Stimulated activated CD4-positive, alpha-beta T cell treated with anti-CD3 and anti-CD28 coated beads, Interleukin-15, amount 100 ng/mL, for 1 hour (primary cell): ENCODE measurements at places on chromosomes 16 and 17.

DNA sequence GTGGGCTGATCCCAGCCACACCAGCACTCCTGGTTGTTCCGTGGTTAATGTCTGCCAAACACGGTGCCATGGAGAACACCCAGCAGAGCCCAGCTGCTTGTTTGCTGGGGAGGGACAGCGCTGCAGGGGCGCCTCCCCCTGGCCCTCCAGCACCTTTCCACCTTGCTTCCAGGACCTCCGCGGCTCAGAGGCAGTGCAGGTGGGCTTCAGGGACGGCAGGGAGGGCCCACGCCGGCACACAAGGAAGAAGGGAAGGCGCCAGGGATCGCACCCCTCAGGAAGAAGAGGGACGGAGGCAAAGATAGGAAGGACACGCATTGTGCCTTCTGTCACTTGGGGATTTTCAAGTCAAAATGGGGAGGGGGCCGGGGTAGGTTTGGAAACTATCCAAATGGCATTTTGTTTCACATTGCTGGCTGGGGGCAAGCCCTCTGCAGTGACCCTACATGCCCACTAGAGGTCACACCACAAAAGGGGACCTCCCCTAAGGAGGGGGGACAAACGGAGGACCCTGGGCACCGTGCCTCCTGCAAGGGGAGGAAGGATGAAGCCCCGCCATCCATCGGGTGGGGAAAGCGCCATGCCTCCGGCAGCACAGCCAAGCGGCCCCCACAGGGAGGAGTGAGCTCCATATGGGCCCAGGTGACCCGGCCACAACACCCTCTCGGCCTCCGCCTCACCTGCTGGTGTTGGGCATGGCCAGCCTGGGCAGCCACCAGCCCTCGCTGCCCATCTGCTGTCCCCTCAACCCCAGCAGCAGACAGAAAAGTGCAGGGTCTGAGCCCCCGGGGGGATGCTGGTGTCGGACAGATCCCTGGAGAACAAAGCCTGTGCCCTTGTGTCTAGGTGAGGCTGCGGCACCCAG lies 7.5 kb upstream of the C16orf95 start:
- peak; percentile 19 for DNase-seq

GRCh38 chr17:32302860-32303649 lies 37.4 kb downstream of the RHBDL3 start:
- no peak for DNase-seq

DNA sequence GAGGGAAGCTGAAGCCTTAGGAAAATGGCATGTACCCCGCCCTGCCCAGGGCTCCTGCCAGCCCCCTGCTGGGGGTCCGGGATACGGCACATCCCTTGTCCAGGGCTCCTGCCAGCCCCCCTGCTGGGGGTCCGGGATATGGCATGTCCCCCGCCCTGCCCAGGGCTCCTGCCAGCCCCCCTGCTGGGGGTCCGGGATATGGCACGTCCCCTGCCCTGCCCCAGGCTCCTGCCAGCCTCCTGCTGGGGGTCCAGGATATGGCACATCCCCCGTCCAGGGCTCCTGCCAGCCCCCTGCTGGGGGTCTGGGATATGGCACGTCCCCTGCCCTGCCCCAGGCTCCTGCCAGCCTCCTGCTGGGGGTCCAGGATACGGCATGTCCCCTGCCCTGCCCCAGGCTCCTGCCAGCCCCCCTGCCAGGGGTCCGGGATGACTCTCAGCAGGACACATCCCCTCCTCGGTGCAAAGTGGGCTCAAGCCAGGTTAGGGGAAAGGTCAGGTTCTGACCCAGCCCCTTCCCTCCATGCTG lies 43.2 kb downstream of the RPH3AL start:
- no peak for DNase-seq

DNA sequence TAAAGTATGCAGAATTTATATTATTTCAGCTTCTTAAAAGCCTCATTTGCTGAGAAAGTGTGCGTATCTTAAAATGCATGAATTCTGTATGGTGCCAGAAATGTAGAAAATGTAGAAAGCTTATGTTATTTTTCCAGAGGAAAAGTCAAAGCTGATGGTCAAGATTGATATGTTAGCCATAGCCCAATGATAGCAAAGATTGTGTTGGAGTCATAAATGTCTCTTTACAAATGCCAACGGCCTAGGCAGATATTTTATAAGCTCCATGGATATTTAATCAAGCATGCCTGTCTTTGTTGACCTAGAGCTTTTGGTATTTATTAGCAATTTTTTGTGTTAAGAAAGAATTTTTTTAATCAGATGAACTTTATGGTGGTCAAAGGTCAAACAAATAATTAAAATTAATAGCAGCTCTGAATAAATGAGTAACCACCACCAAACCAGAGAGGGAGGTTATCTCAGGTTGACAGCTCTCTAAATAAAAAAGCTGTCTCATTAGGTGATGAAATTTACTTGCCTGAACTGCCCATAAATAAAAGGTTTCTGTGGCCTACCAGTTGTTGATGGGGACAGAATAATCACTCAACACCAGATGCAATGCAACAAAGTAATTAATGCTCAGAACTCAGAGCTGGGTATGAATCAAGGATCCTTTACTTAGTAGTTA lies 28.5 kb downstream of the CLEC3A start:
- DNase-seq = no peak

GRCh38 chr16:68230956-68231355 lies 5.0 kb downstream of the ESRP2 start:
- DNase-seq = no peak

DNA sequence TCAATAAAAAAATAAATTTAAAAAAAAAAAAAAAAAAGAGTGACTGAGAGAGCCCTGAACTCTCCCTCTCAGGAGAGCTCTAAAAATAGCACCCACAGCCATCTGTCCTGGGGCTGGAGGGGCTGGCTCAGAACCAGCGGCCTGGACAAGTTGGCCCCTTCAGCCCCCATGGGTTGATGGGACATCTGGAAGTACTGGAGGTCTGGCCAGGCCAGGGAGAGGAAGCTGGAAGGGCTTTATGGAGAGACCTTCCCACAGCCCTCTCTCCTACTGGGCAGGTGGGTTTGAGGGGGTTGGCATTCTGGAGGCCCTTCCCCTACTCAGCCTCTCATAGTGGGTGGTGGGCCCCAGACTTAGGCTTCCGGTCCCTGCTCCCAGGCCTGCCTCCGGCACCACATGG lies 93.7 kb upstream of the TMEM97 start:
- no peak for DNase-seq

GRCh38 chr17:38797158-38797490 lies 2.2 kb downstream of the PIP4K2B start:
- DNase-seq = no peak

- no peak for DNase-seq
Observed at GRCh38 chr16:77470851-77471250, 36.0 kb upstream of the ADAMTS18 start.

GRCh38 chr16:57301126-57301817 lies 16.8 kb upstream of the PLLP start:
- DNase-seq = no peak

DNA sequence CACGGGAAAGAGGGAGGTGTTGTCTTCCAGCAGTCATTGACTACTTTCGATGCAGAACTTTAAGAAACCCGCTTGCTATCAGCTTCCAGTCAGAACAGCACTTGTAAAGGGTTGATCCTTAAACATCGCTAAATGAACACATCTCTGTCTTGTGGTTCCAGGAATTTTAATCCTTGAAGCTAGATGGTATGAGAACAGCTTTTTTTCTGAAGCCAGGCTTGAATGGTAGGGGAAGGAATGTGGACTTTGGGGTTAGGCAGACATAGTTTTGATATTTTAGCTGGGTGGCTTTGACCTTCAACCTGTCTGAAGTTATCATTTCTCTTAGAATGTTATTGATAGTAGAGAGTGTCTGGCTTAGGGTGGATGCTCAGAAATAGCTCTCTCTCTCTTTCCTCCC lies 81.1 kb downstream of the RGS9 start:
- no peak for DNase-seq

GRCh38 chr16:49528060-49528865 lies 154.7 kb downstream of the C16orf78 start:
- no peak for DNase-seq

GRCh38 chr16:50705436-50706110 lies 12.2 kb downstream of the NOD2 start:
- DNase-seq = no peak

GRCh38 chr16:80680839-80681238 lies 123.6 kb downstream of the CDYL2 start:
- no peak for DNase-seq

DNA sequence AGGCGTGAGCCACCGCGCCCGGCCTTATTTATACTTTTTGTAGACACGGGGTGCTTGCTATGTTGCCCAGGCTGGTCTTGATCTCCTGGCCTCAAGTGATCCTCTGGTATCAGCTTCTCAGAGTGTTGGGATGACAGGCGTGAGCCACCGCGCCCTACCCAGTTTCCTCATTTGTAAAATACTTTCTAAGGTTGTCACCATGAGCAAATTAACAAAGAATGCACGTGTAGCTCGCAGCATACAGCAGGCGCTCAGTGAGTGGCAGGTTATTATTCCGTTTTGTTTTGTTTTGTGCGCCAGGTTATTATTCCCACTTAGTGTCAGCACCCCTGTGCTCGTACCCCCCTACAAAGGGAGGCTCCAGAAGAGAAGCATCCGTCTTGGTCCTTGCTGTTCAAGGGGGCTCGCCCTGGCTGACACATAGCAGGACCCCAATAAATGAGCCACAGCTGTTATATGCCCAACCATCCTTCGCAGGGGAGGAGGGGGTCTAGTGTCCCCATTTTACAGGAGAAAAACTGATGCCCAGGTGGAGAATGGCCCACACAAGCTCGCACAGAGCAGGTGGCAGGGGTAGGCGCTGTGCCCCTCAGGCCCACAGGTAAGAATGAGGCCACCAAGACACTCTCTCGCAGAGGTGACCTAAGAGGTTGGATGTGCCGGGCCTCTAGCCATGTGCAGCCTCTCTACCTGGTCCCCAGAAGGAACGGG lies 686 bp upstream of the MIEF2 start:
- no peak for DNase-seq

GRCh38 chr16:72927199-72928089 lies 120.5 kb downstream of the ZFHX3 start:
- no peak for DNase-seq

DNA sequence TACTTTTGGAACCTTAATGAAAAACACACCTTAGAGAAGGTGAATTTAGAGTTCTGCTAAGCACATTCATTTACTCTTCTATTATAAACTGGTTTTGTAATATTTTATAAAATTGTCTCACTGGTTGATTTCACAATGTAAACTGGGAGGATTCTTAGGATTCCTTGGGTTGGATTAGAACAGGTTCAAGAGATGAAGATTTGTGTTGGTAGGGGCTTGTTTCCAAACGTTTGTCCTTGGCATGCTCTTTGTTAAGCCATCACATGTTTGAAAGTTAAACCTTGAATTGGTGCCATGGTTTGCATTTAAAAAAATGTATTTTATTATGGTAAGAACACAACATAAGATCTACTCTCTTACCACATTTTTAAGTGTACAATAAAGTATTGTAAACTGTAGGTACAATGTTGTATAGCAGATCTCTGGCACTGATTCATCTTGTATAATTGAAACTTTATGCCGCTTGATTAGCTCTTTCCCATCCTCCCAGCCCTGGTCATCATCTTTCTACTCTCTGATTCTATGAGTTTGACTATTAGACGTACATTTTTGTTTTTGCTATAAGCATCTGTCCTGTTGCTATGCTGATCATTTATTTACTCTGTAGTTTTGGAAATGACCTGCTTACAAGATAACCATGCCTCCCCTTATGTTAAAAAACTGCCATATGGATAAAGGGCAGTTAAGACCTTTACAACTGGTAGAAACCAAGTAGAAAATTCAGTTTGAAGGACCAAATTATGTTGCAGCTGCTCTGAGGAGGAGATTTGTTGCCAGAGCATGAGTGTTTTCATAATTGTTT lies 9.6 kb downstream of the FTO start:
- no peak for DNase-seq

DNA sequence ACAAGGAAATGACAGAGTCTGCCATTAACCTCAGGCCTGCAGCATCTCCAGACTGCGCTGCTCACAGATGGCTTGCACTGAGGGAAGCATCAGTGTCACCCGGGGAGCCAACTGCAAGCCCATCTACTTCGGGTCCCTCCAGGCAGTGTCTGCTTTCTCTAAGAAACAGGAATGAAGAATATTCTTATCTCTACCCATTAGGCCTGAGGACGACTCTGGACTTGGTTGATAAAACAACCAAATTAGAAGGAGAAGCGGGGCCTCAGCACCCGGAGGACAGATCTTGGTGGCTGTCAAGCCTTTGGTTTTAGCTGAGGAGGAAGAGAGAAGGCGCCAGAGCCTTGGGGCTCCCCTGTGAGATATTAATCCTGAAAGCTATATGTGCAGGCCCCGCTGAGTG lies 19.5 kb upstream of the MGAT5B start:
- no peak for DNase-seq

DNA sequence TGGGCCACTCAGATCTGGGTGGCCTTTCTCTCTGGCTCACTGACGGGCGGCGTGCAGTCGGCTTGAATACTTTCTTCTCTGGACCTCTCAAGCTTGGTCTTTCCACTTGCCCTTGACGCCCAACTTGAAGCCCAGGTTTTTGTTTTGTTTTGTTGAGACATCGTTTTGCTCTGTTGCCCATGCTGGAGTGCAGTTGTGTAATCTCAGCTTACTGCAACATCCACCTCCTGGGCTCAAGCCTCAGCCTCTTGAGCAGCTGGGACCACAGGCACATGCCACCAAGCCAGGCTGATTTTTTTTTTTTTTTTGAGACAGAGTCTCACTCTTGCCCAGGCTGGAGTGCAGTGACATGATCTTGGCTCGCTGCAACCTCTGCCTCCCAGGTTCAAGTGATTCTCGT lies 22.7 kb upstream of the KIF19 start:
- DNase-seq = no peak

GRCh38 chr17:82355770-82356427 lies 3.1 kb upstream of the TEX19 start:
- no peak for DNase-seq

- DNase-seq = no peak
Observed at GRCh38 chr17:19299214-19299747, 62.1 kb downstream of the EPN2 start.
